ENCODE measurements at places on chromosomes 6 and 20.

- no peak for DNase-seq
Measured at GRCh38 chr6:129597023-129597713, 112.8 kb downstream of the ARHGAP18 start.

DNA sequence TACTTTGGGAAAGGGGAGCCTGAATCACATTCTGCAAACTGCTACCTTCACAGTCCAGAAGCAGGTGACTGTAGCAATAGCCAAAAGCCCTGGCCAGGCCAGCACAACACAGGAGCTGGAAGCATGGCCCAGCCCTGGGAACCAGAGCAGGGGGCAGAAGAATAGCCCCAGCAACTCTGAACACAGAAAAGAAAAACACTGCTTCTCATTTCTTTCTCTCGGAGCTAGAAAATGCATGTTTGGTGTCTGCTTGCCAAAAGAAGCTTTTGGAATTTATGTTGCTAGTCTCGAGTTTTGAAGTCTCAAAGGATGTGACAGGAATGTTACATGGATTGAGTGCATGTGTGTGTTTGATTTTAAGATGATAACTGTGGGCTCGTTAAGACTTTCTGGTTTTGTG is 79.8 kb upstream of the SCAF8 start:
- DNase-seq, result no peak

- no peak for DNase-seq
Measured at GRCh38 chr6:110881546-110882273, 7.1 kb downstream of the AMD1 start.

DNA sequence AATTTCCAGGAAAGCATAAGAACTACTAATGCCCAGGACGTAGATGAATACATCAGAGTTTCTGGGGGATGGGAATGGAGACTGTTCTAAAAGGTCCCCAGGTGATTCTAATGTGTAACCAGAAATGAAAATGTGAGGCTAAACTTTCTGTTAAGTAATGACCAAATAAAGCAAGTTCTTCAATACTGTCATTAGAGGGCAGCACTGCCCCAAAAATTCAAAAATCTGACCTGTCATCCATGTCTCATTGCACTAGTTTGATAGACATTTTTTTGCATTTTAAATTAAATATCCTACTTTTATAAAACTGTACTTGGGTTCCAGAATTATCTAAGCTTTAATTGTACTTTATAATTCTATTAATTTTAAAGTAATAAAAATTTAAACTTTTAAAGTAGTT is 94.9 kb downstream of the RFX6 start:
- DNase-seq, result no peak

DNA sequence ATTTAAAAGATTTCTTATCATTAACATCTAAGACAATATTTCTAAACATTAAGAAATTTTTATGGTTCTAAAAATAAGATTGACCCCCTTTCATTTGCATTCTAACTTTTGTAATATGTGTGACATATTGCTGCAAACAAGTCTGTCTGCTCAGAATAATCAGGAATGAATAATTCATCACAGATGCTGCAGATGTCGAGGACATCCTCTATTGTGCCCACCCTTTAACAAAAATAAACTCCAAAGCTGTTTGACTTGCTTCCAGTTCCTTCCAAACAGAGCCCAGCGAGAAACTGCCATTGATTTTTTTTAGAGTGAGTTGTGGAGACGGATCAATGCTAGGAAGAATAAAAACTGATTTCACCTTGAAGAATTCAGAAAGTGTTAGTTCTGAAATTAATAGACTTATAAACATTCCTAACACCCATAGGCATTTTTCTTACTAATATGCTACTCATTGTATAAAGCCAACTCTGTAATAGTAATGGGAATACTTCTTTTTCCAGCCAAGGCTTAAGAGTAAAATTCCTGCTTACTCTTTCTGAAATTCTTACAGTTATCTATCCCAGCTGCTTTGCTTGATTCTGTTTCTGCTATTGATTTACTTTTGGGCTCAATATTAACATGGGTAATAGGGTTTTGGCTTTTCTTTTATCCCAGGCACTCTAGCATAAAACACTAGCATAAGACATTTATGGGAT is 244.8 kb upstream of the FAM83B start:
- no peak for DNase-seq
